Pulmonary artery endothelial cell (primary cell): ENCODE measurements at places on chromosomes 5 and 9. TPM values are rescaled to one million over a fixed set of nuclear protein-coding genes. Genes with fewer than 3 reads are reported as not detected.

The TMEM232 gene
- 0.39 and 0.46 TPM in 2 replicates for total RNA-seq

The CTNND2 gene
- not detected in 2 replicates for total RNA-seq

The ANKS6 gene
- 13.3 and 13.5 TPM in 2 replicates for total RNA-seq

The ZNF883 gene
- 0.53 and 2.6 TPM in 2 replicates for total RNA-seq
